Karpas-422 (cell line): ENCODE measurements at places on chromosomes 2 and 18.

GRCh38 chr2:126995621-126996377 is 97.1 kb downstream of the TEX51 start:
- no peak for DNase-seq

- no peak for DNase-seq
These were observed 2.0 kb downstream of the HSPE1 start for GRCh38 chr2:197502201-197502600.

GRCh38 chr18:1710114-1710513 is 805.4 kb downstream of the ADCYAP1 start:
- no peak for DNase-seq

- no peak for DNase-seq
These were observed 20.0 kb downstream of the IL1RL2 start for GRCh38 chr2:102206666-102207341.

- DNase-seq: no peak
These were observed 21.8 kb downstream of the NCOA1 start for GRCh38 chr2:24512831-24513230.

DNA sequence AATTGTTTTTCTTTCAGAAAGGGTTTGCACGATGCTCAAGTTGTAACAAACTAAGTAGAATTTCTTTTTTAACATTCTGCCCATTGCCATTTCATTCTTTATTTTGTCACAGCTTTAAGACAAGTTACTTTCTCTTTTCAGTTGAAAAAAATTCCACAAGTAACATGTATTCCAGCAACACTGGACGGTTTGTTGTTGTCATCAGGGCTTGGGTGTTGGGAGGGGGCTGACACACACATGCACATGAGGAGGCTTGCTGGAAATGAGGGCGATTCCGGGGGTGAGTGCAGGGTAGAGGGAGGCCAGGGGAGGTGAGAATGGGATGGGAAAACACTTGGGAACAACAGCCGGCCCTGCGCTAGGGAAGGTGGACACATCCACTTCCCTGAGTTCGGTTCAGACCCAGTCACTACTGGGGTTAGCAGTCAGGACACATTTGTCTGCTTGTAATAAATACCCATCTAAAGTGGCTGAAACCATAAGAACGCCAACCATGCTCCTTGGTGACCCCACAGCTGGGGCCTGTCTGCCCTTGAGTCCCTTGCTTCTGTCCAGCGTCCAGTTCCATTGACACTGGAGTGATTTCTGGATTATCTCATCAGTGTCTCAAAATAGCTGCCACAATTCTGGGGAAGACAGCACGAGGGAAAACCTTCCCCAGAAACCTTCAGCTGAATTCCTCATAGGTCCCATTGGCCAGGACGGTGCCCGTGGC is 141.8 kb upstream of the BCL2L11 start:
- DNase-seq: no peak

DNA sequence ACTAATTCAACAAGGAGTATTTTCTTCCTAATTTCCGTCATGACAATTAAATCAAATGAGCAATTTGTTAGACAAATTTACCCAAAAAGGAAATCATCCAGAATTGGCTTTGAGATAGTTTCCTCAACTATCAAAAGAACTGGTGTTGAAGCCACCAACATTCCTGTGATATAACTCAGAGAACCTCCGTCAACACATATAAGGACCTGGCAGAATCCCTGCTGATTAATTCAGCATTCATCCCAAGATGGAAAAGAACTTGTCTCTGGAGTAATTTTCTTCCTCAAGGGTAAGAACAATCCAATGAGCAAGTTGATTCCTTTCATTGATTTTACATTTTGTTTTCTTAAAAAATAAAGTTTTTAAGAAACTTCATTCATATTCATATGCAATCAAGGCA is 62.0 kb downstream of the MBD2 start:
- DNase-seq: no peak

DNA sequence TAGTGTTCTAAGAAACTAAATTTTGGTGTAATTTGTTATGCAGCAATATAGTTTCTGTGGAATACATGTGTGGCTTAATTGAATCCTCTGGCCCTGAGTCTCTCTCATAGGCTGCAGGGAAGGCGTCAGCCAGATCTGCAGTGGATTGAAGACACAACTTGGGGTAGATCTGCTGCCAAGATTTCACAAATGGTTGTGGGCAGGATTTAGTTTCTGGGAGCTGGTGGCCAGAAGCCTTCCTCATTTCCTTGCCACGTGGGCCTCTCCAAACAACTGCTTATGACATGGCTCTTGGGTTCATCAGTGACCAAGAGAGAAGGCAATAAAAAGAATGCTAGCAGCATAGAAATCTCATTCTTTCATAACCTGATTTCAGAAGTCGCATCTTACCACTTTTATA is 28.2 kb downstream of the CCDC102B start:
- DNase-seq: no peak

- DNase-seq: peak; percentile 87
These were observed 78.5 kb upstream of the STK17B start for GRCh38 chr2:196249860-196250259.

DNA sequence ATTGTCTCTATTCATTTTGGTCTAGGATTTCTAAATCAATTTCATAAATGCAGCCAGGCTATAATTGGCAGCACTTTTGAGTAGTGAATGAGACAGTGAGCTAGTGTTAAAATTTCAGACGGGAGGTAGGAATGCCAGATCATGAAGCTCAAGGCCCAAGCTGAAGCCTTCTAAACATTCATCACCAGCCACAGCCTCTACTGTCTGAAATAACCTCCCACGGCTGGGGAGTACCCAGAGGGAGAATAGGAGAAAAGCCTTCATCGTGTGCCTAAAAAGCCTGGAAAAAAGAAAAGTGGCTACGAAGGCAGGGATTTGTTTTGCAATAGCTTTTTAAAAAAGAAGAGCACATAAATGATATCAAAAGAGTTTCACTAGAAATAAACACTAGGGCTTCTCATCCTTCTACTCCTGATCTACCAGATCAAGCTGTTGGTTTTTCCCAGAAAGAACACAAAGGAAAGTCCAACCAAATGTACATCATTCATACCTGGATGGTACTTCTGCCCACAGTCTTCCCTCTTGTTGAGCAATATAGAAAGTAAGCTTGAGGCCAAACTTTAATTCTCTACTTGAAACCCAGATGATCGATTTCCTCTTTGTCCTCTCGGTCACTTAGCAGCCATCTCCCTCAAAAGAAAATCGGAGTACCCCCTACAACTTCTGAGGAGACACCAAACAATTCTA is 48.1 kb upstream of the SLC39A10 start:
- DNase-seq: no peak

GRCh38 chr2:149828520-149829210 is 241.1 kb upstream of the MMADHC start:
- no peak for DNase-seq

- peak; percentile 70 for DNase-seq
These were observed 18.8 kb upstream of the HAAO start for GRCh38 chr2:42810971-42811811.

DNA sequence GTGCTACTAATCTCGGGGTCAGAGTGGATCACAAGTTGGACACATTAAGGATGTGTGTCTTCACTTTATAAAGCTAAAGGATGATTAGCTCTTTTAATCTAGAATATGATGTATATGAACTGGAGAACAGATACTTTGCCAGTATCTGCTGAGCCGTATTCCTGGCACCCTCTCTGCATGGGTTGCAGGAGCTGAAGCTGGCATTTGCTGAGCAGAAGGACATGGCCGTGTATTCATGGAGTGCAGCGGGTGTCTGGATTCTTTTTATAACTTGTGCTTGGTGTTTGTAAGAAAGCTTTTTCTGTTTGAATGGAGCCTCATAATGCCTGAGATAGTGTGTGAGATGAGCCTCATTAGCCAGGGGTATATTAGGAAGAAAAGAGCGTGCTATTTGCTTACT is 103.9 kb upstream of the MCFD2 start:
- DNase-seq: no peak

DNA sequence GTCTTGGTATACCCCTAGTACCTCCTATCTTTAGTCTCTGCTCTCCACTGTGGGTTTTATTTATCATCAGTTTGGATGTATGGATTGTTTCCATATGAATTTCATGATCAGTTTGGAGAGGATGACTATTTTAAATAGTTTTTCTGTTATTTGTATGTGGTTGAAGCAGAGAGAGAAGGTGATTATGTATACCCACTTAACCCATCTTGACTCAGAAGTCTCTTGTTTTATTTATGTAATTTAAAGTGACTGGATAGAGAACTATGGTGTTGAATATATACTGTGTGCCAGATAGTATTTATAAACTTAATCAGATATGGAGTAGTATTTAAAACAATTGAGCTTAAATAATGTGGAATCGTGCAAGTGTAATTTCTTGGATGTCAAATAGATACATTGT is 39.9 kb downstream of the SMAD4 start:
- no peak for DNase-seq

- no peak for DNase-seq
These were observed 53.1 kb downstream of the LRRTM4 start for GRCh38 chr2:77469106-77469505.

- DNase-seq: no peak
These were observed 5.3 kb upstream of the DCTN1 start for GRCh38 chr2:74385396-74385795.

GRCh38 chr2:173596244-173596643 is 241.6 kb downstream of the CDCA7 start:
- DNase-seq: no peak

DNA sequence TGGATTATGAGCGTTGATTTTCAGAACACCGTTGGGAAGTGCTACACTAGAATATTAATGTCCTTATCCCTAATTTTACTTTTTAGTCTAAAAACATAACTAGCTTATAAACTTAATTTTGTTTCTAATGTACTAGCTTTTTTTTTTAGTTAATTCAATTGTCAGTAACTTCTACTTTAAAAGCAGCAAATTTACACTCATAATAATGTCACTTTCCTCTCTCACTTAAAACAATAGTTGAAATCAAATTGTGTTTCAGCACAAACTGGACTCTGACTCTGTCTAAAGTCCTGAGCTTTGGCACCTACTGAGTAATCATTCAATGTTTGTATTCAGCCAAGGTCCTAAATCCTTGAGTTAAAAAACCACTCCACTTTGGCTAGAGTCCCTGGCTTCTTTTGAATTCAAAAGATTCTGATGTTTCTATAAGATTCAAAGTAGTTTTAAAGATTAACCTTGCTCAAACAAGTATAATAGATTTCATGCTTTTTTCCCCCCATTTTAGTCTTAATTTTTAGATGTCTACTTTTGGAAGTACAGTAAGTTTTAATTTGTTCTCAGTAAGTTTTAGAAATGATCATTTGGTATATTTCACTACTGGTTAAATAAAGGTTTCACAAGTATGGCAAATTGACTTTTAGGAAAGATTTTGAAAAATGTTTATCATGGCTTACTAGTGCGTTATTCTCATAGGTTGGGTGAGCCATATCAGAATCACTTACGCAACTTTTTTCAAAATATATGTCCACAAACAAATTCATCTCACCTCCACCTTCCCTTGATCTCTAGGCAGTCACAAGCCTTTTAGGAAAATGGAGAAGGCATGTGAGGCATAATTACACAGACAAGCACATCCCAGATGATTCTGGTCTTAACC is 23.4 kb downstream of the CCNYL1 start:
- no peak for DNase-seq

- no peak for DNase-seq
These were observed 19.1 kb upstream of the INO80D start for GRCh38 chr2:206105038-206105437.

- DNase-seq: no peak
These were observed 228.1 kb upstream of the PXDN start for GRCh38 chr2:1972422-1972821.

DNA sequence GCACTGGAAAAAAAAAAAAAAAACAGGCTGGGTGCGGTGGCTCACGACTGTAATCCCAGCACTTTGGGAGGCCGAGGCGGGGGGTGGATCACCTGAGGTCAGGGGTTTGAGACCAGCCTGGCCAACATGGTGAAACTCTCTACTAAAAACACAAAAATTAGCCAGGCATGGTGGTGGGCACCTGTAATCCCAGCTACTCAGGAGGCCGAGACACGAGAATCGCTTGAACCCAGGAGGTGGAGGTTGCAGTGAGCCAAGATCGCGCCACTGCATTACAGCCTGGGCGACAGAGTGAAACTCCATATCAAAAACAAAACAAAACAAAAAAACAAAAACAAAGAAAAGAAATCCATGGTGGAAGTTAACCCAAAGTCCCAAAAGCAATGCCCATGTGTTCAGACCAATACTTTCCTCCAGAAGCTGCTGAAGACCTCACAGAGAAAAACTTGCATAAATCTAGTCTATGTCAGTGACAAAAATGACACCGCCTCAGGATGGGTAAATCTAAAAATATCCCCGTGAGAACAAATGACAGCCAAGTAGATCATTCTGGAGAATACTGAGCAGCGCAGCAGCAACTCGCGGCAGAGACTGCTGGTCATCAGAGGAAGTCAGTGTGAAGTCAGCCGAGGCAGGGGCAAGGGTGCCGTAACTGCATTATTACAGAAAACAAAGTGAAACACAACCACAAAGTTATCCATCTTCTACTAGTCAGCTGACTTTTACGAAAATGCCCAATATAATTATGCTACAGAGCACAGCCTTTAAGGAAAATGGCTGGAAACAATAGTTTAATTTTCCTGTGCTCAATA is 41.0 kb downstream of the LPIN2 start:
- DNase-seq: no peak

DNA sequence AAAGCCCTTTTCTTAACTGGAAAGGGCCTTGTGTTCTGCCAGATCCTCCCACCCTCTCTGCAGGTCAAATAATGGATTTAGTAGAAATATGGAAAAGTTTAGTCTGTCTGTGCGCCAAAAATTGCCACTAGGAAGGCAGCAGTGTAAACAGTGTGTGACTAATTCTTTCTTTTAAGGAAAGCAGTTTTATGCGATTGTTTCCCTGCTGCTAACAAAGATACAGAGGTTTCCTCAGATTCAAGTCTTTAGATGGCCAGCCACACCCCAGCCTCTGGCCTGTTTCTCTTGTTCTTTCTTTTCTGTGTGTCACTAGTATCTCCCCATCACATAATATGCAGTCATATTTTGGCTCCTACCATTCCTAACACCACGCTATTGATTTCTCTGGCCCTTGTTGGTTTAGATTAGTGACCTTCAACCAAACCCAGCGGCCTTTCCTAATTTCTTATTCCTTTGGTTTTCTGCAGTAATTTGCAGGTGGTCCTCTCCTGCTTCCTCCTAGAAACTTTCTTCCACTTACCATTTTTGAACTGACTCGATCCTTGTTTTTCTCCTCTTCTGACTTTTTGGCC is 157.4 kb downstream of the LTBP1 start:
- DNase-seq: no peak

- DNase-seq: no peak
These were observed 48.4 kb downstream of the DTNA start for GRCh38 chr18:34758378-34758948.

DNA sequence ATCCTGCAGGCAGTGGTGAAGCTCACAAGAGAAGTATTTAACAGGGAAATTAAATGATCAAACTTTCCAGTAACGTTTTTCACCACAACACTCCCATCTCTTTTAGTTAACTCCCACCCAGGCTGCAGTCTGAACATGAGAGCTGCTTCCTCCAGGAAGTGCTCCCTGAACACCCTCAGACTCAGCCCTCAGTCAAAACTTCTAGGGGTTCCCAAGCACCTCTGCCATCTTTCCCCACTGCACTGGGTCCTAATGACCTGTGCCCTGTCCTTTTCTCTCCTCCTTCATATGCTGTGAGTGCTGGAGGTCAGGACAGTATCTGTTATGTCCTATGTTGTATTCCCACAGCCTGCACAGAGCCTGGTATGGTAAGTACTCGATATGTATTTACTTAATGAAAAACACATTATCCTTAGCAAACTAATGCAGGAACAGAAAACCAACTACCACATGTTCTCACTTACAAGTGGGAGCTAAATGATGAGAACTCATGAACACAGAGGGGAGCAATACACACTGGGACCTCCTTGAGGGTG is 49.2 kb upstream of the ASPRV1 start:
- no peak for DNase-seq
